ENCODE measurements at places on chromosomes 7 and 10. TPM values are rescaled to one million over a fixed set of nuclear protein-coding genes. Genes with fewer than 3 reads are reported as not detected.

The SEMA3A gene
- 7.9 TPM for total RNA-seq

The ACTL6B gene
- not detected for total RNA-seq

The KCTD7 gene
- 5.4 TPM for total RNA-seq

The ARHGAP19 gene
- total RNA-seq = 11.1 TPM

The ITIH2 gene
- total RNA-seq = not detected

The TSPAN15 gene
- total RNA-seq = 0.71 TPM

The SOSTDC1 gene
- not detected for total RNA-seq

All from HT1080 (cell line).